ENCODE measurements at places on chromosomes 7 and 10. TPM values are rescaled to one million over a fixed set of nuclear protein-coding genes. Genes with fewer than 3 reads are reported as not detected.

DNA sequence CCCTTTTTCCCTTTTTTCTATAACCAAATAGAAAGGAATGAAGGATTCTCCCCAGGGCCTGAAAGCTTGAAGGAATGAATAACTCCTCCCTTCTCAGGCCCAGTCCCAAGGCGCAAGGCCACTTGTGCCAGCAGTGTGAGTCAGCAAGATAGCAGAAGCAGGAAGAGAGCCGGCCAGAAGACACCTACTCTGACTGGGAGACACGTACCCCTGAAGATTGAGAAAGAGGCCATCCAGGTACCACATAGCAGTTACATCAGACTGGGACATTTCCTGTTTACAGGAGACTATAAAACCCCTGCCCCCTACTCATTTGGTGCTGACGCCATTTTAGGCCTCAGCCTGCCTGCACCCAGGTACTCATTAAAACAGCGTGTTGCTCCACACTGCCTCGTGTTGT, 65.5 kb downstream of the LRRC17 start:
- DNase-seq: no peak

DNA sequence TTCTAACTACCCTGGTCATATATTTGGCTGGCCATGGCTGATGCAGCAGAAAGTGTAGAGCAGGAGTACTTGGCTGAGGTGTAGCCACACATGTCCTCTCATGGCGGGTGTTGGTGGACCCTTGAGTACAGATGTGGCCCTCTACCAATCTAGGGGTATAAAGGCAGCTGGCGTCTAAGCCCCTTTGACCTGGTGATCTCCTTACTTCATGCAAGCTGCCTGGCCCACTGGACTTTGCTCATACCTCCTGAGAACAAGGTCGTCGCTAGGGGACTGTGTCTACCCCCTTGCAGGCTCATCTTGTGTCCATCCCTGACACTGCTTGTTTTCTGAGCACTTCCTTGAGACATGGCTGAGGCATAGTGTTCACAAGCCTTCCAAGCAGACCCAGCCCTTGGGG, 287.8 kb downstream of the RPS24 start:
- no peak for DNase-seq

The ANK3 gene
- 41.1 TPM for total RNA-seq

DNA sequence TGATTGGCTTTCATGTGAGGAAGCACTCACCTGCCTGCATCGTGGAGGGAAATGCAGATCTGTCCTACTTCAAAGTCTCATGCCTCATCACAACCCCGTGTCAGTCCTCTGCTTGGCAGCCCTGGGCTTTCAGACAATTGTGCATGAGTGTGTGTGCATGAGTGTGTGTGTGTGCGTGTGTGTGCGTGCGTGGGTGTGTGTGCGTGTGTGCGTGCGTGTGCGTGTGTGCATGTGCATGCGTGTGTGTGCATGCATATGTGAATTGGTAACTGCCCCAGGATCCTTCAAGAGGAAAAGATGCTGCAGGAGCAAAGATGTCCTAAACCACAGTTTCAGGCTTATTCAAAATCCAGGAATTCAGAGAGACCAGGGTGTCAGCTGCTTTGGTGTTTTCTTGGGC, 71.3 kb downstream of the LANCL2 start:
- no peak for DNase-seq

The HOXA13 gene
- total RNA-seq: not detected

DNA sequence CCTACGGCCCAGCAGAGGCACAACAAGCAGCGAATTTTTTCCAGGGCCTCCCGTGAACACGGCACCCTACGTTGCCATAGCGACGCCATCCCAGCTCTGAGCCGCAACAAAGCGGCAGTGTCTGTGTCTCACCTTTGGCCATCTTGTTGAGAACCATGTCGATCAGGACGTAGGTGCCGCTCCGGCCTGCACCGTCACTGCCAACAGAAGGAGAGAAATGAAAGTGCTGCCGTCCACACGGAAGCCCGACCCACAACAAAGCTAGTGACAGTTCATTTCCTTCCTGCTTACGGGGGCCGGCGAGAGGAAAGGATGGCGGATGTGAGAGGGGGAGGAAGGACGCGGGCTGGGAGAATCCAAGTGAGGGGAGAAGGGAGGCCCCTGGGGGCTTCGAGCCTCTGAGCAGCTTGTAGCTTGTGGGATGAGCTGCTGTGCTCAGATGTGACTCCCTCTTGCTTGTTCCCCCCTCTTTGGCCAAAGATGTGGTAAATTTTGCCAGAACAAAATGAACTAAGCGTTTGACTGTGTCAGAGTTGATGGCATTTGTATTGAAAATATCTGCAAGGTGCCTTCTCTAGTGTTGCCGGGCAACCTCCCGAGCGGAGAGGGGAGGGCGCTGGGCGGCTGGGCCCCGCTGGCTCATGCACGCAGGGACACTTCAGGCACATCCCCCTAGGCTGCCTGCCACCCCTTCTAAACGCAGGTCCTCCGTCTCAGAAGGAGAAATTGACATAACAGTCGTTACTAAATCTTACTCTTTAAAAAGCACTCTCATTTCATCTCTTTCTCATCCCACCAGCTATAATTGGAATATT, 232.2 kb downstream of the DNAJB6 start:
- DNase-seq: peak; percentile 40

DNA sequence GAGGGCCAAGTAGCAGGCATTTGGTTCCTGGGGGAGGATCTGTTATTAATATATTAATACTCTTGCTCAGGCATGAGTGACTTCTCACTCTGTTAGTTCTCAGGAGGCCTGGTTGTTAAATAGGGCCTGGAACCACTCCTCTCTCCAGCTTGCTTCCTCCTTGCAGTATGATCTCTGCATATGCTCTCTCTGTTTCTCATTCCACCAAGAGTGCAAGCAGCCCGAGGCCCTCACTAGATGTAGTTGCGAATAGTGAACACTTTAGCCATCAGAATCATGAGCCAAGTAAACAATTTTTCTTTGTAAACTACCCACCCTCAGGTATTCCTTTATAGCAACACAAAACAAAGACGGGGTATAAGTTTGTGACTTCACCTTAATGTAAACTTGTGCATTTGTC, 784.3 kb downstream of the DNAJB9 start:
- no peak for DNase-seq

The TMEM243 gene
- 39.3 TPM for total RNA-seq

The MEST gene
- 5.2 TPM for total RNA-seq

DNA sequence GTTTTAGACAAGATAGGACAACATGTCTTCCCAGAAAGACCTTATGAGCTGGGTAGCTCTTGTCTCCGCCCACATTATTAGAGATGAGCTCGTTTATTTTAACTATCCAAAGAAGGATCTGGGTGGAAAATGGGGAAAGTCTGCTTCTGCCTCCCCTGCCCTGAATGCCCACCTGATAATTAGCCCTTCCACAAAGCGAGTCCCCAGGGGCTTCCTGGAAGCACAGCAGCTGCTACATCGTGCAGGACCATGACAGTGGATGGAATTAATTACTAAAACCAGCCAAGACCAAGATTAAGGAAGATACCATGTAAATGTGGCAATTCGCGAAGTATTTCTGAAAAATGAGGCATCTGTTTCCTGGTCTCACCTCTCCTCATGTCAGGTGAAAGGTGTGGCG, 374.4 kb downstream of the PAXIP1 start:
- DNase-seq: no peak

- no peak for DNase-seq
Observed at GRCh38 chr10:56537984-56538383, 176.9 kb upstream of the ZWINT start.

The EGR2 gene
- total RNA-seq: 83.3 TPM

DNA sequence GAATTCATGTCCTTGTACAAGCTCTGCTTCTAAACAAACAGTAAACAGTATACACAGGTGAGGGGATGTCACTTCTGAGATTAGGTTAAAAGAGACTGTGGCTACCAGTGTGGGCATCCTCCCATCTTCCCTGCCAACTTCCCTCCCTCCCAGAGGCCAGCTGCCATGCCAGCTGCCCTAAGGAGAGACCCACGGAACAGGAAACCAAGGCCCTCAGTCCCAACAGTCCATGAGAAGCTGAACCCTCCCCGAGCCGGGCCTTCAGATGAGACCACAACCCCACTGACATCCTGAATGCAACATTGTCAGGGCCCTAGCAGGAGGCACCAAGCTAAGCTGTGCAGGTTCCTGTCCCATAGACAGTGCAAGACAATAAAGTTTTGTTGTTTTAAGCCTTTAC, 106.1 kb downstream of the CTBP2 start:
- no peak for DNase-seq

DNA sequence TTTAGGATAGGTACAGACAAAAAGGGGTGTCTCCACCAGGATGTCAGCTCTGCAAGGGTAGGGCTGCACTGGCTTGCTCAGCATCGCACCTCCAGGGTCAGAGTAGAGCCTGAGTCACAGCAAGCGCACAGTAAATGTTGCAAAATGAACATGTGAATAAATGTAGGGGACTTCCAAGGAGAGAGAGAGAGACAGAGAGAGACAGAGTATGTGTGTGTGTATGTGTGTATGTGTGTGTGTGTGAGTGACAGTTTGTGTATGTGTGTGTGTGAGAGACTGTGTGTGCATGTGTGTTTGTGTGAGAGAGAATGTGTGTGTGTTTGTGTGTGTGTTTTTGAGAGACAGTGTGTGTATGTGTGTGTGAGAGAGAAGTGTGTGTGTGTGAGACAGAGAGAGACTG, 163.3 kb downstream of the RPS24 start:
- DNase-seq: no peak

- no peak for DNase-seq
Observed at GRCh38 chr7:45394117-45394708, 180.0 kb upstream of the ADCY1 start.

DNA sequence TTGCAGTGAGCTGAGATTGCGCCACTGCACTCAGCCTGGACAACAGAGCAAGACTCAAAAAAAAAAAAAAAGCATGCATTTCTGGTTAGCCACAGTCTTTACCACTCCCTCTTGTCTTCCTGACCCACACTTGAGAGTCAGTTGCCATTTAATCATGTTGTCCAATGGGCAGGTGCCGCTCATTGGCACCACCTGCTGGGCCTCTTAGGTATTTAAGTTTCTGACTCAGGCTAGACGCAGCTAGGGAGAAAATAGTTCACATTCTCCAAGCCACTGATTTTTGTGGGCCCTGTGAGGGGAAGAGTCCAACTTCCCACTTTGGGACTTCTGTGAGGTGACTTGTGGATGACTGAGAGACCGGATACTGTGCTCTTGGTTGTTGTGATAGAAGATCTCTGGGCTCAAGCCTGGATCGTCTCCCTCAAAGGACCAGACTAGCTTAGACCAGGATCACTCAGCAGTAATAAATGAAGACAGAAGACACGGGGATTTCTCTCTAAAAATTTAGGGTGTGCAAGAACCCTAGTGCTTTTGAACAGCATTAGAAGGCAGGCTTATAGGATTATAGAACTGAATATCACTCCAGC, 26.8 kb upstream of the SORCS3 start:
- no peak for DNase-seq

DNA sequence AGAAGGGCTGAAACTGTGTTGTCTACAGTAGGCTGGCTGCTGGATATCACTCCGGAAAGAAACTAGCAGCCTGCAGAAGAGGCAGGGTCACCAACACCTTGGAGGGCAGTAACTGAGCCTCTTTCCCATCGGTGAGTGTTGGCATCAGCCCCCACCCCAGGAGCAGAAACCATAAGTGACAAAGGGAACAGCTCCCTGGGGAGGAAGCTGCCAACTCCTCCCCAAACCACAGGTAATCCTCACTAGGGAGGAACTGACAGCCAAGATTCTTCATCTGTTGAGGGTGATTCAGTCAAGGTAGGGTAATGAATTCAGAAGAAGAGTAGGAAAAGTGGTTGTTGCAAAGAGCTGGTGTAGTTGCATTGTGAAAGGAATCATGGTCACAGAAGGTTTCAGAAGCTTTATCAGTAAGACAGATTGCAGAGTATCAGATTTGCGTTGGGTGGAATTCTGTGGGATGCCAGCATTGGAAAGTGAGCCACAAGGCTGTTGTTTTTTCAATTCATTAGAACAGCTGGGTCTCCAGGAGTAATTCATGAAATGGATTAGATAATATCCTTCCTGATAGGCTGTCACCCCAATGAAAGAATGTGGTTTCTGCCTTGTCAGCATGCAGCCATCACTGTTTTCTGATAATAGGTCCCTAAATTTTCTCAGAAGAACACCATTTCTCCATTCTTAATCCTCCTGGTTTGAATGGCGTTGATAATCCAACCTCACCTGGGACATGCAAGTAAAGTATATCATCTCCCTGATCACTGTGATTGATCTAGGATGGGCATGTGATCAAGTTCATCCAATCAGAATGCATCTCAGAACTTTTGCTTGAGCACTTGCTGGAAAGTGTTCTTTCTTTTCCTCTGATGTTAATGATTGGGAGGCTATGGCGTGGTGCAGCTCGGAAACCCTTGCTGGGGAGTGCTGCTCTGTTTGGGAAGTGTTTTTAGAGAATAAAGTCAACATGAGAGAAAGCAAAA, 75.0 kb upstream of the CTBP2 start:
- no peak for DNase-seq

The C10orf120 gene
- total RNA-seq: not detected

DNA sequence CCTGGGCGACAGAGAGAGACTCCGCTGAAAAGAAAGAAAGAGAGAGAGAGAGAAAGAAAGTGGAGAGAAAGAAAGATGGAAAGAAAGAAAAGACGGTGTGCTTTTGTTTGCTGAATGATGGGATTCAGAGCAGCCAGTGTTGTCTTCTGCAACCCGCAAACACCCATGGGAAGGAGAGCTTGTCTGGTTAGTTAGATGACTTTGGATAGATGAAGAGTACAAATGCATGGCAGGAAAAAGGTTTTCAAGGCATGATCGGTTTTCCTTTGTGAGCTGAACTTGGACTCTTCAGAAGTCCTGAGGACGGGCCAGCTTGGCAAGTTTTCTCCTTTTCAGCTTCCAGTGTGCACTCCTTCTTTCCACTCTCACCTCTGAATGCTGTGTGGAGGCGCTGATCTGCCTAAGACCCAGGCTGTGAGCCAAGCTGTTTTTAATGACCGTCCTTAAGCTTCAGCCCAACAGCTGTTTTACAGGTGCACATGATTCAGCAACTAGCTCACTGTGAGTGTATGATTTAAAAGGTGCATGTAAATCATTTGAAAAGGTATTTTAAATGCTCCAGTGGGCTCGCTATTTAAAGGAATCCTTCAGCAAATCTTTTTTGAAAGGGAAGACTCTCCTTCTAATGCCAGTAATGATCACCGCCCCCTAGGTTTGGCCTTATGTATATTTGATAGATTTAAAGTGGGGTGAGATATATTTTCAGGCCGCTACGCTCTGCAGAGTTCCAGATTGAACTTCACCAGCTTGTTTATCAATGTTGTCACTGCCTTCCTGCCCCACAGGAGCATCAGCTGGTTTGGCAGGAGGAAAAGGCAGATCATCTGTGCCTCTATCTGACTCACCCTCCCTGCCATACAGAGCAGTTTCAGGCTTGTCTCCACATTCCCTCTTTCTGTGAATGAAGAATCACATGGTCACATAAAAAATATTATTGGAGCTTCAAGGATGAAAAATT, 115.0 kb downstream of the PLXDC2 start:
- DNase-seq: no peak

All from activated T-cell treated with anti-CD3 and anti-CD28 coated beads, Interleukin-2, amount 50 U/mL, for 4 hours (primary cell).